ENCODE measurements at places on chromosomes 7 and 10. TPM values are rescaled to one million over a fixed set of nuclear protein-coding genes. Genes with fewer than 3 reads are reported as not detected.

DNA sequence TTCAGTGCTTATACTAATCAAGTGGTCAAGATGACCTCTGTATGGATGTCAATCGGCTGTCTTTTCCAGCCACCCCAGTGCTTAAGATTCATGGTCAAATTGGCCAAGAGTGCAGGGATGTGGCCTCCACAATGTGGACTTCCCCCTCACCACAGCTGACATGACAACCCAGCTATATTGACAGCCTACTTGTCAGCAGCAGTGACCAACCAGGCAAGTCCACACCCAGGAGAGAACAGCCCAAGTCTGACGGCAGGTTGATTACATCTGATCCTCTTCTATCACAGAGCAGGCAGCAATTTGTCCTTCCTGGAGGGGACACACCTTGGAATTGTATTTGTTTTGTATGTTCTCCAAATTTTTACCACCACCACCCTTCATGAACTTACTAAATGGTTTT, 8.2 kb upstream of the ERVW-1 start:
- no peak for DNase-seq

DNA sequence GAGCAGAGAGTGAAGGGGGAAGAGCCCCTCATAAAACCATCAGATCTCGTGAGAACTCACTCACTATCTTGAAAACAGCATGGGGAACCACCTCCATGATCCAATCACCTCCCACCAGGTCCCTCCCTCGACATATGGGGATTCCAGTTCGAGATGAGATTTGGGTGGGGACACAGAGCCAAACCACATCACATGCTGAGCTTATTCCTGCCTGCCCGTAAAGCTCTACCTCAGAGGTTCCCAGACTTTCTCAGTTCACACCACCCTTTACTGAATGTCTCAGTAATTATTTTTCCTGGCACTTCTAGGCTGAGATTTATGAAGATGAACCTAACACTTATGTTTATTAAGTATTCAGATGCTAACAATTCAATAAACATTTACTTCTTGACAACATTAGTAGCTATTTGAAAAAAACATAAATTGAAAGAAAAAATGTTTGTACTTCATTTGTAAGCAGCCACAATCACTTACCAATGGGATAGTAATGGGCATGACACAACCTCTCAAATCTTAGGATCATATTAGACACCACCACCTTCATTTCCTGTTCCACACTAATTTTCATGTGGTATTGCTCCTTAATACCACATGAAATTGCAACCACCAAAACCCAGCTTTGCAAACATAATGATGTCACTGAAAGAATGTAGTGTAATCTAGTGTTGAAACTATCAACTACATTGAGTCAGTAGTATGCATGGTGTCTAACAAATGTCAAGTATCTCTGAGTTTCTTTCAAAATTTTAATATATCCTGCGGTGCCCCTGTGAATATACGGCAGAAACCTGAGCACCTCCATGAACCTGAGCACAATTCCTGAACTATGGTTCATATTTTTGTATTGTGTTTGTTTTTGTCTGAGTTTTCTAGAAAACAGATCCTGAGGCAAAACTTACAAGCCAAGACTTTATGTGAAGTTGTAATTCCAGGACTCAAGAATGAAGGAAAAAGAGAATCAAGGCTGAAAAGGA, 4.5 kb upstream of the DGKI start:
- DNase-seq, result no peak

GRCh38 chr10:102652170-102652916, 8.1 kb downstream of the TRIM8 start:
- no peak for DNase-seq

Gene CYP26C1
- not detected for total RNA-seq

Gene PALD1
- 0.80 TPM for total RNA-seq
